ENCODE measurements at places on chromosomes 2 and 18. TPM values are rescaled to one million over a fixed set of nuclear protein-coding genes. Genes with fewer than 3 reads are reported as not detected.

The DQX1 gene
- not detected for total RNA-seq

The DCDC2C gene
- total RNA-seq = not detected

The KANSL1L gene
- total RNA-seq = 41.5 TPM

The EGR4 gene
- total RNA-seq = 0.17 TPM

DNA sequence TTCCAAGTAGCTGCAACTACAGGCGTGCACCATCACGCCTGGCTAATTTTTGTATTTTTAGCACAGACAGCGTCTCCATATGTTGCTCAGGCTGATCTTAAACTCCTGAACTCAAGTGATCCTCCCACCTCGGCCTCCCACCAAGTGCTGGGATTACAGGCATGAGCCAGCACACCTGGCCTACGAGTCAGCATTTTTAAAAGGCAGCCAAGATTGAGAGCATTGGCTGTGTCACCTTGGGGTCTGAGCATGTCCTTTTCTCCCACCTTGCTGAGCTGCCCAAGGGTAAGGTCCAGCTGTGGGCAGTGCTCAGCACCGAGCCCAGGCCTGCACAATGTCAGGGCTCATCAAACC is 142.8 kb upstream of the LMAN1 start:
- DNase-seq = no peak
- no peaks in the 10 kb centered on the region for H3K27me3 ChIP-seq
- H3K27ac ChIP-seq = peak overlapping the region; percentile 55
- H3K4me3 ChIP-seq = no peak overlapping the region
- peaks cover 21% of the 10 kb centered on the region for H3K4me1 ChIP-seq

DNA sequence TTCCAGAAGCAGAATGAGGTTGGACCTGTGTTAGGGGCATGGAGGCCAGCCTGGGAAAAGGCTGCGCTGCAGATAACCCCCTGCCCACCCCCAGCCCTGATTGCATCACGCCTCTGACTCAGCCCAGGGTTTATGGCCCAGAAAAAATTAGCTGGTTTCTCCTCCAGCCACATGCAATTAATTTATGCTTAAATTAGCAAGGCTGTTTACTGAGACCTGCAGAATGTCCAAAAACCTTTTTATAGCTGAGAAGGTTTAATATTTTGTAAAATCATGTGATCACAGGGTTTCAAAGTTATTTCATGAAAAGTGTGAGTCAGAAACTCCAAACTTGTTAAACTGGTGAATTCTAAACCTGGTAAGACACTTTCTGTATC is 123.1 kb upstream of the HDAC4 start:
- H3K27me3 ChIP-seq = no peaks in the 10 kb centered on the region
- H3K27ac ChIP-seq = no peak overlapping the region
- H3K4me1 ChIP-seq = no peaks in the 10 kb centered on the region
- H3K36me3 ChIP-seq = no peaks in the 10 kb centered on the region

- H3K4me1 ChIP-seq = peaks cover 40% of the 10 kb centered on the region
- H3K4me3 ChIP-seq = peak overlapping the region; percentile 12
- no peaks in the 10 kb centered on the region for H3K27me3 ChIP-seq
- H3K36me3 ChIP-seq = no peaks in the 10 kb centered on the region
- DNase-seq = peak; percentile 94
These were observed 26.0 kb upstream of the SP3 start for GRCh38 chr2:173990970-173991819.

DNA sequence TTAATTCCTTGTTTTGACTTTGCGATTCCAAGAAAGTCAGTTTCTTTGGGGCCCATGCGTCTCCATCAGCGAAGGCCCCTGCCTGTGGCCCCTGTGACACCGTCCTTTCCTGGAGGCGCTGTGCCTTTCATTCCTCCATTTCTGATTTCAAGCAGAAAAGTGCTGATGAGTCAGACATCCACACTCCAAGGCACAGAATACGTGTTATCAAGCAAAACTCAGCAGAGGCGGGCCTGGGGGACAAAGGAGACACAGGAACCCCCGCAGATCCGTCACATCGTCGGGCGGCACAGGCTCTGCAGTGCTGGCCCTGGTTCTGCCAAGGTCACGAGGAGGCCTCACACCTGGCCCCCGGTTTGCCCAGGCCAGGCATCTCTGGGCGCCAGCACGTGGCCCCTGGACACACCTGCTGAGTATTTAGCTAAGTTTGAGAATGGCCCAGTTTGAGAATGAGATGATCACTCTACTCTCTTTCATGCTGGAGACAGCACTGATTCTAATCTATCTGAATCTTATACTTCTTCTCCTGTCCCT is 7.2 kb upstream of the SALL3 start:
- H3K27ac ChIP-seq = no peak overlapping the region
- DNase-seq = no peak
- H3K4me3 ChIP-seq = no peak overlapping the region
- H3K36me3 ChIP-seq = no peaks in the 10 kb centered on the region

GRCh38 chr2:9334761-9335160 is 88.6 kb downstream of the ITGB1BP1 start:
- no peak overlapping the region for H3K4me3 ChIP-seq
- peaks cover 14% of the 10 kb centered on the region for H3K4me1 ChIP-seq
- H3K27me3 ChIP-seq = no peaks in the 10 kb centered on the region

GRCh38 chr2:127392133-127392827 is 4.5 kb upstream of the MAP3K2 start:
- no peaks in the 10 kb centered on the region for H3K27me3 ChIP-seq
- H3K4me3 ChIP-seq = no peak overlapping the region
- no peak overlapping the region for H3K27ac ChIP-seq
- no peaks in the 10 kb centered on the region for H3K4me1 ChIP-seq

GRCh38 chr18:3248658-3249359 is 1.2 kb downstream of the MYL12A start:
- peaks cover 79% of the 10 kb centered on the region for H3K4me1 ChIP-seq
- H3K4me3 ChIP-seq = peak overlapping the region; percentile 96
- no peaks in the 10 kb centered on the region for H3K27me3 ChIP-seq
- H3K36me3 ChIP-seq = peaks cover 13% of the 10 kb centered on the region

DNA sequence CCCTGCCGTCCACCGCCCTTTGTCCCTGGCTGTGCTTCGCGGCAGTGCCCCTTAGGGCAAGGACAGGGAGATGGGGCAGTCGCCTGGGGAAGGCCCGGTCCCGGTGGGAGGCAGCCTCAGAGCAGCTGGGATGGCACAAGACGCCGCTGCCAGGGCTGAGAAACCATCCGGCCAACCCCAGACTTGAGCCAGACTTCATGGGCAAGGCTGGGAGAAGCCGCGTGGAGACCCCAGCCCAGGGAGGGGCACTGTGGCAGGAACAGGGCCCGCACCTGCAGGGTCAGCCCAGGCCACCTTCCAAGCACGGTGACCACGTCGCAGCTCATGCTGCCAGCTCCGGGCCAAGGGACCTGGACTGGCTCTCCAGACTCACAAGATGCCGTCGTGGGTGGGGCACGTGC is 84.0 kb downstream of the NFATC1 start:
- no peaks in the 10 kb centered on the region for H3K27me3 ChIP-seq
- peaks cover 3% of the 10 kb centered on the region for H3K4me1 ChIP-seq
- H3K4me3 ChIP-seq = no peak overlapping the region
- DNase-seq = no peak
